ENCODE measurements at places on chromosomes 11 and 22. TPM values are rescaled to one million over a fixed set of nuclear protein-coding genes. Genes with fewer than 3 reads are reported as not detected.

- ATAC-seq = no peak
Measured at GRCh38 chr22:43886231-43886630, 5.6 kb downstream of the PNPLA5 start.

- ATAC-seq = no peak
Measured at GRCh38 chr11:396511-396947, 2.5 kb downstream of the PKP3 start.

Gene SCGB1D2
- not detected for total RNA-seq

- no peak for ATAC-seq
Measured at GRCh38 chr22:19396561-19396933, 35.0 kb downstream of the HIRA start.

- no peak for ATAC-seq
Measured at GRCh38 chr11:9672918-9673317, 9.0 kb downstream of the SWAP70 start.

- ATAC-seq = peak; percentile 88
Measured at GRCh38 chr11:112280268-112281126, 19.8 kb upstream of the PLET1 start.

Gene SLC22A9
- total RNA-seq = 0.19 TPM

GRCh38 chr11:68071281-68072048 lies 32.6 kb downstream of the TCIRG1 start:
- no peak for ATAC-seq

DNA sequence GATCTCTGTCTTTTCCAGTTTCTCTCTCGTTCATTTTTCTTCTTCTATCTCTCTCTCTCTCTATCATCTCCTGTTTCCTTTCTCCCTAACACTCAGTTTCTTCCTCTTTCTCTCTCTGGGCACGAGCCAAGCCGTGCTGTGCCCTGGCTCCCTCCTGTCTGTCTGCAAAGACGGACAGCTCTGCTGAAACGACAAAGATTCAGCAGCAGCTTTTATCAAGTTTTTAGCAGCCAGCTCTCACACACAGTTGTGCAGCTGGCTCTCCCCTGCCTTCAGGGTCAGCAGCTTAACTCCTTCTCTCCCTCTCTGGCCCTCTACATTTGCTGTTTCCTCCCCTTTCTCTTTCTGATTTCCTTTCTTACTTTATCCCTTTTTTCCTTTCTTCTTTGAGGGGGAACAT lies 352.0 kb upstream of the MPPED2 start:
- ATAC-seq = no peak

Gene MAPK12
- 32.8 TPM for total RNA-seq

- no peak for ATAC-seq
Measured at GRCh38 chr11:71562120-71562519, 3.2 kb upstream of the KRTAP5-10 start.

Gene ATP5MG
- total RNA-seq = 183 TPM

DNA sequence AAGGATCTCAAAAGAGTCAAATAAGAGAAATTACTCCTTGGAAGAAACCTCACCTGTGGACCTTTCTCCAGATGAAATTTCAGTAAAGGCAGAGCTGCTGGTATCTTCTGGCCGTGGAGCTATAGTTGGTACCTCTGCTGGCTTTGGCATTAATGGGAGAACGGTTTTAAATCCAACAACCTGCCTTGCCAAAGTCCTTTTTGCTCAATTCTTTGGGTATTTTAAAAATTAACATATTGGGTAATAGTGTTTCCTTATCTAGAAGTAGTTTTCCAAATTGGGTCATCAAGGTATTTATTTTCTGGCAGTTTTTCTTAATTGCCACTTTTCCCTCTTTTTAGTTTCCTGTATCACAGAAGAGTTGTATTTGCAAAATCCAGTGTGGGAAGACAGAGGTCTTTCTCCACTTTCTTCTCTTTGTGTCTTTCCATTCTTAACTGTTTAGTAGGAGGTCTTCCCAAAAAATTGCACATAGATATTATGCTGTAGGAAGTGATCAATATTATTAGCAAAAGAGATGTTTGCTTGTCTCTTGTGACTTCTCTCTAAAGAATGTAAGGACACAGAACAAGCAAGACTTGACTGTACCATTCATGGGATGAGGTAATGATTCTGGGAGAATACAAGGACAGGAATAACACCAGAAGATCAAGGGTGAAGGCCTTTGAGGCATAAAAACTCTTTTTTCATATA lies at the start of gene SAA4:
Gene SAA4, minus strand, starts transcription at position 139 of the 693 bp plus-strand sequence. CDS start 876 bp downstream, outside the sequence.
- ATAC-seq = no peak

Gene ARHGAP1
- 38.2 TPM for total RNA-seq

- ATAC-seq = peak; percentile 6
Measured at GRCh38 chr11:66020618-66021357, 5.5 kb downstream of the CATSPER1 start.

Gene GLYAT
- not detected for total RNA-seq

DNA sequence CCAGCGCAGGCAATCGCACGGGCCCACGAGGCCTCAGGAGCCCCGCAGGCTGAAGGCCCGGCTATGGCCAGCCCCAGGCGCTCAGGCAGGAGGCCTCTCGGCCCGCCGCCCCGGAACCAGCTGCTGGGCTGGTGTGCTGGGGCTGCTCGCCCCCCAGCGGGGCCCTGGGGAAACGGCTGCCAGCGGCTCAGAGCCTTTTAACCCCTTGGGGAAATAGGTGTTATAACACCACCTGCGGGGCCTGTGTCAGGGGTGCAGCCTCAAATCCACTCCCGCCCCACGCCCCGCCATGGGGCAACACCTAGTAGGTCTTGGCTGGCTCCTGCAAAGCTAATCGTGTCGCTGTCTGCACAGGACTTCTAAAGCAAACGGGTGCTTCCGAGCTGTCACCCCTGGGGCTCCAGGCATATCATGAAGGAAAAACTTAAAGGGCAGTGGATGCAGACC lies 237.4 kb downstream of the TTC28 start:
- peak; percentile 94 for ATAC-seq

- ATAC-seq = peak; percentile 93
Measured at GRCh38 chr11:128342511-128343134, 244.7 kb downstream of the ETS1 start.

GRCh38 chr11:3004481-3004880 lies 12.4 kb upstream of the NAP1L4 start:
- no peak for ATAC-seq

DNA sequence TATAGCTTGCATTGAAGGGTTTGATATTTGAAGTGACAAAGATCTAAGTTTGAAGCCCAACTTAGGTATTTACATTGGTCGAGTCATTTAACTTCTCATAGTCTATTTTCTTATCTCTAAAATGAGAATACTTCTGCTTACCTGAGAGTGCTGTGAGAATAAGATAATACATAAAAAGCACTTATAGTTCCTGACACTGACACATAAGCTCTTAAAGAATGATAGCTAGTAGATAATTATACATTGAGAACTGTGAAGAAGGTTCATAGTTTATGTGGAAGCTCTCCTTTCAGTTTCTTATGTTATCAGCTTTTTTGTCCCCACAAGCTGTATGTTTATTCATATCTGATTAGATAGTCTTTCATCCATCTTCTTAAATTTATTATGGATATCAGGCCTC lies 4.8 kb downstream of the PPME1 start:
- ATAC-seq = no peak

GRCh38 chr11:2992997-2993325 lies 832 bp upstream of the NAP1L4 start:
- ATAC-seq = no peak

GRCh38 chr11:83156996-83157593 lies at the start of gene PCF11:
Gene PCF11, plus strand, starts transcription at chr11:83157131. Its CDS starts 309 bp downstream, at chr11:83157440.
- ATAC-seq = peak; percentile 7

Data from motor neuron (in vitro differentiated cells).